Activated T-helper 17 cell treated with anti-CD3 and anti-CD28 coated beads, Interleukin-2, amount 50 U/mL, for 72 hours (primary cell): ENCODE measurements at places on chromosomes 12 and 14. TPM values are rescaled to one million over a fixed set of nuclear protein-coding genes. Genes with fewer than 3 reads are reported as not detected.

Gene HCAR1
- not detected for total RNA-seq

DNA sequence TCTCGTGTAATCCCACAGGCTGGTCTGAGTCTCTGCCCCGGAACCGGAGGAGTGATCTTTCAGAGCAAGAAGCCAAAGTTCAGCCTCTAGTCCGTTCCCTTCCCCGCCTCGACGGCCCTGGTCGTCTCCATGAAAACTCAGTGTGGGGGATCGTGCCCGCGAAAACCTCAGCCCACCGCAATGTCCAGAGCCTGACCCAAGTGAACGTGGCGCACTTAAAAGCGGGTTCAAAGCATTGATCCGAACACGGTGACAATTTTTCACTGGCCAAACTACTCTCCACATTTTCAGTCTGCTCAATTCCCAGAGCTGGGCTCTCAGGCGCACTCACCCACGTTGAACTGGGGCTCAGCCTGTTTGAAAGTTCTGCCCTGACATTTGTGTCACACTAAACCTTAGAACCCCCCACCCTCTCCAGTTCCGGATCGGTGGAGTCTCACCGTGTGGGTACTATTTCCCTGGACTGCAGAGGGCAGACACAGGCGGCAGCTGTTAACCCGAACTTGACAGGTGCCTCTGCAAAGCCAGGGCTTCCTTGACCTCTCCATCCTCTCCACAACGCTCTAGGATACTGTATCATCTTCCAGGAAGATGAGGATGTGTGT lies 886 bp upstream of the PRICKLE1 start:
- ATAC-seq: no peak

DNA sequence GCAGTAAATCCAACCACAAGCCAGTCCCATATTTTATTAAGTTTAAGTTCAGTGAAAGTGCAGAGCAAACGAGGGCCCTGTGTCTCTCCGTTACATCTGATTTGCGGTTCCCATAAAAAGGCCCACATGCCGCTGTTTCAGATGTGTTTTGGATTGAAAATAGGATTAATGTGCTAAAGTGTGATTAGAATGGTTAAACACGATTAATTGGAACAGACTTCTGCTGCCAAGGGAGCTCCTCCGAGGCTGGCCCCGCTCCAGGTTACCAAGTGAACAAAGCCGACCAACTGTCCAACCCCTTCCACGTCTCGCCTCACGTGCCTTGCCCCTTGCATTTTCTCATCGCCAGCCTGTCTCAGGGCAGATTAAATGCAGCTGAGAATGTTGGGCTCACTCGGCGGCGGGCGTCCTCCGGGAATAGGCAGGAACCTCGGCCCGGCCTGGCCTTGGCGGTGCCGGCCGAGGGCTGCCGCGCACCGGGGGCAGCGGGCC lies 166.5 kb upstream of the GSC start:
- no peak for ATAC-seq

GRCh38 chr14:85599939-85600338 lies 70.0 kb downstream of the FLRT2 start:
- ATAC-seq: no peak

DNA sequence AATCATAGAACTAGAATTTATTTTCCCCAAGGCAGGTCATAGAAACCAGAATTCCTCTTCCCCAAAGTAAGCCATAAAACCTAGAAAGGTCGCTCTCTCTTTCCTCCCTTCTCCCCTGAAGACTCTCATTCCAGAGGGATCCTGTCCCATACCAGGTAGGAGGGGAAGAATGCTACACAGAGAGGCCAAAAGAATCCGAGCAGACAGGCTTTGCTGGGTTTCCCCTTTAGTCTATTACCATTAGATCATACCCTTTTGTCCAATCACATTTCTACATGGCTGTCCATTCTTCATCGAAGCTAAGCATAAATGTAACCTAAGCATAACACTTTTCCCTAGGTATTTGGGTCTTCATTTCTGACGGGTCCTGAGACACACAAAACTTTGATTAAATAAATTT lies 204.5 kb downstream of the SPTSSA start:
- ATAC-seq: no peak

DNA sequence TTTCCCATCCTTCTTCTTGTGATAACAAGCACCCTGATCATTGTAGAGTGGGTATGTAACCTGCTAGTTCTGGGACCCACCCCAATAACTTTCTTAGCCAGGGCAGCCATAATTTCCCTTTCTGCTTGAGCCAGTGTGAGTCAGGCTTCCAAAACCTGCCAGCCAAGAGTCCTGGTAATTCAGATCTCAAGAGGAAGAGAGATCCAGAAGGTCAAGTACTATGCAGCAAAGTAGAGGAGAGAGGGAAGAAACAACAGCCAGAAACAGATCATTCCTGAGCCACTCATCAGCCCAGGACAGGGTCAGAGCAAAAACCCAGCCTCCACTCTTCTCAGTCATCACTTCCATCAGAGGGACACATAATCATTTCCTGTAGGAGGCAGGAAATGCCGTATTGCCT lies 182.0 kb downstream of the DICER1 start:
- ATAC-seq: no peak
